GM03348 (cell line): ENCODE measurements at places on chromosomes 12 and 14.

DNA sequence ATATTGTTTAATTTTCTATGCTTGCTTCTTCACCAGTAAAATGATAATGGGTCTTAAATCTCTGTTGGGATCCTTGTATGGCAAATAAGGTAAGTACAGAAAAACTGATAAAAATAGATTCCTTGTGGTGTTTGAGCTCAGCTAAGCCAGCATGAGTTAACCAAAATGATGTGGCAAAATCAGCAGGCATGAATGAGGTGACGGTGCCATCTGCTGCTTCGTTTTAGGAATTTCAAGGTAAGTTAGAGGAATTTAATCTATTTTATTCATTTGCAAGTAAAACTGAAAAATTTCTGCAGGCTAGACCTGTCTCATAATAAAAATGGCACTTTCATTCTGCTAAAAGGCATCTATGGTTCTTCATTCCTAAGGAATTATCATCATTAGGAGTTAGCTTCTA, 10.0 kb upstream of the CLEC7A start:
- DNase-seq, result peak; percentile 49

DNA sequence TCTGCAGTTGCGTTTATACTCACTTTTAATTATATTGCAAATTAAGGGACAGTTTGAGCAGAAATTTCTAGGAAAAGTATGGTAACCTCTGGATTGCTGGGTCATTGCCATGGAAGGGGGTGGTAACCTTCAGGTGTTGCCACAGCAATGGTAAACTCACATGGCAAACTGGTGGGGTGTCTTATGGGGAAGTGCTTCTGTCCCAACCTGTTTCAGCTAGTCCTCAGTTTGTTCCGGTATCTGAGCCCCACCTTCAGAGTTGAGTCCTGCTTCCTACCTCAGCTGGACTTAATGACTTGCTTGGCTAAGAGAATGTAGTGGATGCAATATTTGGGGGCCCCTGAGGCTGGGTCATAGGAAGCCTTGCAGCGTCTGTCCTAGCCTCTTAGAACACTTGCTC, 7.3 kb upstream of the CLMN start:
- DNase-seq, result no peak

DNA sequence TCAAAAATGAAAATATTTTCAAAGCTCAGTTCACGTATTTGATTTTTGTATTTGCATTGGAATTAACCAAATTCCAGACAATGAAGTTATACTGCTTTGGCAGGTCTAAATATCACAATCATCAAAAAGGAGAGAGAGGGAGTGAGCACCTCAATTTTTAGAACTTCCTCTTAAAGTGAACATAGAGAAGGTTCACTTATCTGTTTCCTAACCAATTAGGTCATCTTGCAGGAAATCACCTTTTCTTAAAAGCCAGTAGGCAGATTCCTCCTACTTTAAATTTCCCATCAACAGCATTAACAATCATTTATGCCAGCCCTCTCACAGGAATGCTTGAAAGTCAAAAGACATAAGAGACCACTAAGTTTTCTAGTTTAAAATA, 388.7 kb downstream of the ZFP36L1 start:
- no peak for DNase-seq

DNA sequence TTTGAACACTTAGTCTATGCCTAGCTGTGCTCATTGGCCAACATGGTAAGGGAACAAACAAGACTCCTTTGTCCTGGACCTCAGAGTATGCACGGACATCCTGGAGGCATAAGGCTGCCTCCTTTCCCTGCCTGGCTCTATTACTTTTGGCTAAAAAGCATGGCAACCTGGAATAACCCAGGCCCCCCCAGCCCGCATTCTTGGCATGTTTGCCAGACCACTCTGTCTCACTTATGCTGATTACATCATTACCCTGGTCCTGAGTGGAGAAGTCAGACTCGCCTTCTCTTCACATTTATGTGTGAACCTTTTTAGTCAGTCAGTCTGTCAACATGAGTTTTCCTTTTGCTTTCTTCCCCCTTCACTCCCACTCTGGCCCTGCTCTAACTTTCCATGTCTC, 58.0 kb upstream of the ELK3 start:
- DNase-seq, result peak; percentile 70

GRCh38 chr14:21978999-21979314, 305.3 kb upstream of the OR4E1 start:
- no peak for DNase-seq

DNA sequence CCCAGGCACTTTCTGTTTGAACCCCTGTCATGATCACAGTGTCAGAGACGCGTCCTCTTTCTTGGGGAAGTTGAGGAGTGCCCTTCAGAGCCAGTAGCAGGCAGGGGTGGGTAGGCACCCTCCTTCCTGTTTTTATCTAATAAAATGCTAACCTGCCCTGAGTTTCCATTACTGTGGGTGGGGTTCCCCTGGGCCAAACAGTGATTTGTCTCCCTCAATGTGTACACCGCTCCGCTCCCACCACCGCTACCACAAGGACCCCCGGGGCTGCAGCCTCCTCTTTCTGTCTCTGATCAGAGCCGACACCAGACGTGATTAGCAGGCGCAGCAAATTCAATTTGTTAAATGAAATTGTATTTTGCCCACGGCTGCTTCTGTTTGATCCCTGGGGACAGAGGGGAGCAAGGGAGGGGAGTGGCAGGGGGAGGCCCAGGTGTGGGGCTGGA, 5.1 kb downstream of the SHMT2 start:
- DNase-seq, result no peak

DNA sequence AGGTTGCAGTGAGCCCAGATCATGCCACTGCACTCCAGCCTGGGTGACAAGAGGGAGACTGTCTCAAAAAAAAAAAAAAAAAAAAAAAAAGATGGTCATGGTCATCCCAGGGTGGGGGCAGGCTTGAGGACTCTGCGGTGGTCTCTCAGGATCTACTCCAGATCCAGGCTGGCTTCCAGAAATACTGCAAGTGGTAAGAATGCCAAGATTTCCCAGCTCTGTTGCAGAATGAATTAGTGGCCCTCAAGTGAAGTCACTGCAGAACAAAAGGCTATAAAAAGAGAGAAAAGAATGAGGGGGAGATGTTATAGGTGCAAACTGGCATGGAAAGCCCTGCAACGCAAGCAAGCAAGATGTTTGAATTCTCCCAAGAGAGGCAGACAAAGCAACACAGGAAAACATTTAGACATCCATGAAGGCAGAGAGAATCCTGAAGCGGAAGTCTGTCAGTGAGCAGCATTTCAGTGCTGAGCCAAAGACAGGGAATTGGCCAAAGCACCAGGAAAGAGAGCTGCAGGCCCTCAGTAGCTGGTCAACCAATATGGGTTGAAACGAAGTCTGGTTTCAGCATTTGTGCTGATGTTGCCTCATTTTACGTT, 31.9 kb upstream of the ETFBKMT start:
- no peak for DNase-seq

DNA sequence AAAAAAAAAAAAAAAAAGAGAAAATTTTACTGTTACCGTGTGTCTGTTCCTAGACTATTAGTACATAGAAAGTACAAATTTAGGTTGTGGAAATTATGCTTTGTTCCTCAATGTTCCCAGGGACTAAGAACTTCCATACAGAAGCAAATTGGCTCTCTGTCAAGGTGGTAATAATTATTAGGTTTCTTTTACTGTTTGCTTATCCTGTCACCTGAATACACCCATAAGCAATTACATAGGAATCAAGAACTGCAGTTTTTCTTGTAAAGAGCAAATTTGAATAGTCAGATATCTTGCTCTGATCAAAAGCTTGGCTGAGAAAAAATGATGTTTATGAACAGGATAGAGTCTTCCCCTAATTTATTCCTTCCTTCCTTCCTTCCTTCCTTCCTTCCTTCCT, 191.2 kb downstream of the AEBP2 start:
- DNase-seq, result no peak

GRCh38 chr12:123995023-123995748, 22.2 kb downstream of the ZNF664 start:
- peak; percentile 51 for DNase-seq

- DNase-seq, result peak; percentile 91
These were observed at the start of gene FBXL14 for GRCh38 chr12:1594261-1595025. FBXL14 (minus strand) TSS chr12:1594581; CDS start chr12:1594066, 515 bp downstream.

DNA sequence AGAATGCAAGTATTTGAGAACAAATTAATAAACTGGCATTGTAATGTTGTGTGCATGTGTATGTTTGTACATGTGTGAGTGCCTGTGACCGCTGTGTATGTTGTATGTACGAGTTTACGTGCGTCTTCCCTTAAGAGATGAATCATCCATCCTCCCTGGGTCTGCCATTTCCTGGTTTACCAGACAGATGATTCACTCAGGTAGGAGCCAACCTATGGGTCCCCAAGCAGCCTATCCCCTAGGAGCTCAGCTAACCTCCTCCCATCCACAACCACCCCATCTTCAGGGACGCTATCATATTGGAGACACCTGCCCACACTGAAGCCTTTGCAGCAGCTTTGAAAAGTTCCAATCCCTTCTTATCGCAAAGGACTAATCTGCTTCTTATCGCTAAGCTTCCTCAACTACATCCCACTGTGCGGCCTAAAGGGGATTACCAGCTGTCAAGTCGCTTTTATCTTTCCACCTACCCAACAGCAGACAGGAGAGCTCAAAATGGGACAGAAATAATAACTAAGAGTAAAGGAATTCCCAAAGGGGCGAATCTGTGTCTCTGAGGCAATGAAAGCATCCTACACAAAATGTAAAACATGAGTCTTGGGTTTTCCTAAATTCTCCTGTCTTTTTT, 81.5 kb upstream of the TMCC3 start:
- no peak for DNase-seq

GRCh38 chr12:85552461-85552860, 272.4 kb downstream of the ALX1 start:
- no peak for DNase-seq

GRCh38 chr12:15227004-15227679, 5.9 kb upstream of the RERG start:
- peak; percentile 46 for DNase-seq

DNA sequence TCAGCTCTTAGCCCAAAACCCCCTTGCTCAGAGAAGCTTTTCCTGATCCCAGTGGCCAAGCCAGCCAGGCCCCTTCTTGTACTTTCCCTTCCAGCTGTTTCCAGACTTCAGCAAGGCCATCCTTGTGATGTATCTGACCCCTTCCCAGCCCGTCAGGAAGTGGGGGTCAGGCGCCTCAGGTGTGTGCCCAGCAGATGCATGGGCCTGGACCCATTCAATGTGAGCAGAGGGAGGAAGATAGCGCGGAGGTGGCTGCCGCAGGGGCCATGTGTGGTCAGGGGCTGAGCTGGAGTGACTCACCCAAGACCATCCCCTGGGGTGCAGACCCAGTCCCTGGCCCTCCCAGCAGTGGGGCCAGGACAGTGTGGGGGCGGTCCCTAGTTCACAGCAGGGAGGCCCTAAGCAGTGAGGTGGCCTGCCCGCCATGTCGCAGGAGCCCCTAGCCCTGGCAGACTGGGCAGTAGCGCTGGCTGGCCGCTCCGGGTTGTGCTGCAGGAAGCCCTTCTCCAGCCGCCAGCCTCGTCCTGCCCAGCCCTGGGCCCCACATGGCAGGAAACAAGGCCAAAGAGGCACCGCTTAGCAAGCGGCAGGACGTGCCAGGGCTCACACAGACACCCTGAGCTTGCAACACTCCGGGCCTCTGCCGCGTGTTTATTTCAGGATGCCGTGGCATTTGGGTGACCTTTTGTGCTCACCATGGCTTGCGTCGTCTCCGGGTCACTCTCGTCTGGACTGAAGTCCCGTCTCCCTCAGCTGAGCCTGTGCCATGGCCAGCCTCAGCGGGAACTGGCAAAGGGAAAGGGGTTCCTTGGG, 12.0 kb downstream of the ADSS1 start:
- DNase-seq, result peak; percentile 88

GRCh38 chr12:26566675-26567074, 266.3 kb downstream of the ITPR2 start:
- peak; percentile 52 for DNase-seq

- no peak for DNase-seq
These were observed 517.5 kb downstream of the BCL11B start for GRCh38 chr14:98754343-98755020.

DNA sequence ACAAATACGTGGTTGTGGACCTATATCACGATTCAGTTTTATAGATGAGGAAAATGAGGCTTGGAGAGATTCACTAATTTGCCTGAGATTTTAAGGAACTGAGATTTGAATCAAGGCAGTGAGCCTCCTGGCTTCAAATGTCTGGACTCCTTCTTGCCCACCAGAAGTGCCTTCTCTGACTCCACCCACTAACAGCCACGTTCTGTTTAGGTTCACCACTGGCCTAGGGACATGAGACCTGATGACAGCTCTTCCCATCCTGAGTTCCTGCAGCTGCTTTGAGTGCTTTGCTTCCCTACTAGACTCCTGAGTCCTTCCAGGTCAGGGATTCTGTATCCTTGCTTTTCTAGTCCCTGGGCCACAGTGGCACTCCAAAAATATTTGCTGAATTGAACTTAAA, 57.1 kb downstream of the PLBD1 start:
- DNase-seq, result no peak

DNA sequence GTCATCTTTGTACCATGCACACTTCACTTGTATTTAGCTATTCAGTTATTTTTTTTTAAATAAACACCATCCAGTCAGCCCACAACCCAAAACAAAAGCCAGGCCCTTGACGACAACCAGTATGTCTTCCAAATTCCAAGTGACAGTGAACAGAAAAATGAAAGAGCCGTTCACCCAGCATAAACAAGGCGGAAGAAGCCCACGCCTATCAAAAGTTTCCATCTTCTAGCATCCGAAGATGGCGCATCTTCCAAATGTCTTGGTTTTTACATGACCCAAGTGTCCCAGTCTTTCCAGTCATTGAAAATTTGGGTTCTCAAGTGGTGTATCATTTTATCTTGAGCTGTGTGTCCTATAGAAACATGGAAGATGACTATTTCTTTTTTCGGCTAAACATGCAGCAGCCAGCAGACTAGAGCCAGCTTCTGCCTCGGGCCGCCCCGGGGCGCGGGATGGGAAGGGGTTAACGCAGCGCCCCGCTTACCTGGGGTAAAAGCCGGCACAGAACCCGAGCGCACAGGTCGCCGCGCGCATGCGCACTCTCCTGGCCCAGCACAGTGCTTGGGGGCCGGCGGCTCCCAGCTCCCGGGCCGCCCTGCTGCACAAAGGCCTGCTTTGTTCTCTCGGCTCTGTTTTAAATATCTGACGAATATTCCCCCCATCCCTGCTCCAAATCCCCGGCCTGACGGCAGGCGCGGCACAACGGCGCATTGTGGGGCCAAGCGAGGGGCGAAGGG, 164.8 kb downstream of the ZFP36L1 start:
- DNase-seq, result no peak

DNA sequence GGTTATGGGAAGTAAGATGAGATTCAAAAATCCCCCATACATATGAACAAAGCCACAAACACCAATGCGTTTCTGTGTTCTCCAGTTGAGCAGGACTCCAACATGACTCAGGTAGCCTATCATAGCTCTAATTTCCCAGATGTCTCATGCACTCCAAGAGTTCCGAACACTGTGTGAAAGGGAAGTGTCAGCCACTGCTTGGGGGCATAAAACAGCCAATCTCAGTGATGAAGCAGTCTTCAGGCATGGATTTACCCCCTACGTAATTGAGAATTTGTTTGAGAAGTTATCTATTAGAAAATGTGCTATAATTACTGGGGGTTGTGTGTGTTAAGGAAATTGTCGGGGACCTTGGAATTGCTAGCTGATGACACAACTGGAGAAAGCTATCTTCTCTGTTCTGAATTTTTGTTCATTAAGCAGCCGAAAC, 153.9 kb upstream of the AVPR1A start:
- DNase-seq, result no peak

- DNase-seq, result no peak
These were observed 56.0 kb downstream of the FBRSL1 start for GRCh38 chr12:132545955-132546354.
